ENCODE measurements at places on chromosomes 5 and 9.

DNA sequence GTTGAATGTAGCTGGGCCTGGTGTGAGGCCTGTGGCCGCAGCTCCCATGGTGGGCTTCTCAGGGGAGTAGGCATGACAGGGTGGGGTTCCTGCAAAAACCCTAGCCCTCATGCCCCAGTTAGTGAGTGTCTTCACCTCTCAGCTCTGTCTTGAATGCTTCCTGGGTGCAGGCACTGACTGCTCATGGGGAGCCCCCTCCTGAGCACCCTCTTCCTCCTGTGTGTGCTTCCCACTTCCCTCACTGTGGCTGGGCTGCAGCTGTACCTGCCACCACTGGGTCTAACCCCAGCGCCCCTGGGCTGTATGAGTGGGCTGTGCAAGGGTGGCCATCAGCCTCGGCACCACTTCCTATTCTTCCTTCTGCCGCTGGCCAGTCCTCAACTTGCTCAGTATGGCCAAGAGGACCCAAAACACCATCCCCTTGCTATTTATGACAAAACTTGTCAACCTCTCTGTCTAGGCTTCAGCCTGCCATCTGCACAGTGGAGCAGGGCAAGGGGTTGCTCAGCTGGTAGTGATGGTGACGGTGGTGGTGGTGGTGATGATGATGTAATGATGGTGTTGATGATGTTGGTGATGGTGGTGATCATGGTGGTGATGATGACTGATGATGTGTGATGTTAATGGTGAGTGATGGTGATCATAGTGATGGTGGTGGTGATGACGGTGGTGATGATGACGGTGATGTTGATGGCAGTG is 67.5 kb downstream of the RXRA start:
- DNase-seq, result no peak

DNA sequence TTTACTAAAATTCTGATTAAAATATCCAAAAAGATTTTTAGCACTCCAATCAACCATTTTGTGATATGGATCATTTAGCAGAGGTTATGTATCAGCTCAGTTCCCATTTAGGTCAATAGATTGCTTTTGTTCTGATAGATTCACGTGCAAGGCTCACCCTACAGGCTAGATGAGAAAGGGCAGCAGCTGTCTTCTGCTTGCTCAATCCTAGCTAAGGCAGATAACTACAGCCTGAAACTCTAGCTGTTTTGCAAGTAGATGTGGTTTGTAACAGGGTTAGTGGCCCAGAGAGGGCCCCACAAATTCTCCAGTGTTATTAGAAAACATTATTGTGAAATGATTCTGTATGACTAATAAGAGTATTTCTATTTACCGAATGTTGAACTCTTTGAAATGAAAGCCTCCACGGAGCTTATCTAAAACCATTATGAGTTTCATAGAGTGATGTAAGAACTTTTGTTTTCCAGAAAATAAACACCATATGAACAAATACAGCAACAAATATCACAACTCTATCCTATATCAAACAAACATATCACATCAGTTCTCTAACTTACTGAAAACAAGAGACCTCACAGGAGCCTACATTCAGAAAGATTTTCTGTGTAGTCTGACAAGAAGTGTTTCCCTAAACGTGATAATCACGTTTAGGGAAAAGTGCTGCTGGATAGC is 841.9 kb upstream of the ACO1 start:
- peak; percentile 4 for DNase-seq

DNA sequence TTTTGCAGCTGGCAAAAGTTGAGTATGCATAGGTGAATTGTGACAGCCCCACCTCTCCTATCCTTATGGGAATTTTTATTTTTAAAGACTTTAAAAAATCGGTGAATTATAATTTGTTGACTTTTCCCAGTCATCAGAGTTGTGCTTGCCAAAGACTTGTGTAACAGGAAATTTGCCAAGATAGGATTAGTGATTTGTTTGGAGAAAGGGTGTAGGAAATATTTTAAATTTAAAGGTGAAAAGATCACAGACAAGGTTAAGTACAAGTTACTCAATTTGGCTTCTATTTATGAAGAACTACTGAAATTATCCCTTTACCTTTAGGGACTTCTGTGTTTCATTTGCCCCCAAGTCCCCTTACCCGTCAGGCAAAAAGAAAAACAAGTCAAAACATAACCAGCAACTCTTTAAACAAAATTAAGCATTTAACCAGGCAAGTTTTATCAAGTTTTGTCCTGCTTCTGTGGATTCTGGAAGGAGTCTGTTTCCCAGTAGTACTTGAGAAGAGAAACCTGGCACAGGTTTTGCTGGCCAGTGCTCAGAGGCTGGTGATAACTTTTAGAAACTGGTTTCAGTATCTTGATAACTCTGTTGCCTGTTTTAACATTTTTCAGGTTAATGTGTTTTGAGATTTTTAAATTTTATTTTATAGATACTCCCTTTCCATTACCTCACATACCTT is 285.4 kb downstream of the MAST4 start:
- DNase-seq, result no peak

DNA sequence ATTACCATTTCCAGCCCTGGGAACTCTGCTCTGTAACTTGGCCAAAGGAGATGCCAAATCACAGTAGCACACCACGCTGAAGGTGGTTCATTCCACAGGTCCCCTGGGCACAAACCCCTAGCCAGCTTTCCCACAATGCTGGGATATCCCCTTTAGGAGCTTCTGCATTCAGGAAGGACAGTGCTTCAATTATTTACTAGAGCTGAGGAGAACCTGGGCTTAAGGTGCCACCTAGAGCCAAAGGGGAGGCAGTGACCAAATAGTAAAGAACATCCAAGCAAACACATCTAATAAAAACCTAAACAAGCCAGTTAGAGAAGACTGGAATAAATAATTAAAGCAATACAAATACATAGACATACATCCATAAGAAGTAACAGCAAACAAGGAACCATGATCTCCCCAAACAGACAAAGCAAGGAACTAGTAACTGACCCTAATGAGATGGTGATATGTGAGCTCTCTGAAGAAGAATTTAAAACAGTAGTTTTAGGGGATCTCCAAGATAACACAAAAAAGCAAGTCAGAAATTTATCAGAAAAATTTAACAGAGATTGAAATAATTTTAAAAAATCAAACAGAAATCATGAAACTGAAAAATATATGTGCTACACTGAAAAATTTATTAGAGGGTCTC is 14.6 kb downstream of the KIF4B start:
- no peak for DNase-seq

DNA sequence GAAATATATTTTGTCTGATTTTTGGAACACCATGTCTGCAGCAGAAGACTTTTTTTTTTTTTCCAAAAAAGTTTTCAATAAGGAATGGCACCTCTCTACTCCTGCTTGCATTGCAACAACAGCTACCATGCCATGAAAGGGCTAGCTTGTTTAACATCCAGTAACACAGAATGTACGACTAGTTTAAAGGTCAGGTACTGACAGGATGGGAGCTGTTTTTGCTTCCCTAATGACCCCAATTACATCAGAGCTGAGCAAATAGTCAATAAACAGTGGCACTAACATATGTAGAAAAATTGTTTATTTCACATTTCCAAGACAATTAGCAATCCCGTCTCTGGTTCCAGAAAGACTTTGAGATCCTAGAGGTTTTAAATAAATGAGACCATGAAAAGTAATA is 693.8 kb downstream of the NR2F1-AS1 start:
- DNase-seq, result no peak

- DNase-seq, result no peak
Observed at GRCh38 chr5:34487956-34488355, 168.2 kb upstream of the RAI14 start.

GRCh38 chr9:96199006-96199405 is 103.0 kb downstream of the HSD17B3 start:
- no peak for DNase-seq

DNA sequence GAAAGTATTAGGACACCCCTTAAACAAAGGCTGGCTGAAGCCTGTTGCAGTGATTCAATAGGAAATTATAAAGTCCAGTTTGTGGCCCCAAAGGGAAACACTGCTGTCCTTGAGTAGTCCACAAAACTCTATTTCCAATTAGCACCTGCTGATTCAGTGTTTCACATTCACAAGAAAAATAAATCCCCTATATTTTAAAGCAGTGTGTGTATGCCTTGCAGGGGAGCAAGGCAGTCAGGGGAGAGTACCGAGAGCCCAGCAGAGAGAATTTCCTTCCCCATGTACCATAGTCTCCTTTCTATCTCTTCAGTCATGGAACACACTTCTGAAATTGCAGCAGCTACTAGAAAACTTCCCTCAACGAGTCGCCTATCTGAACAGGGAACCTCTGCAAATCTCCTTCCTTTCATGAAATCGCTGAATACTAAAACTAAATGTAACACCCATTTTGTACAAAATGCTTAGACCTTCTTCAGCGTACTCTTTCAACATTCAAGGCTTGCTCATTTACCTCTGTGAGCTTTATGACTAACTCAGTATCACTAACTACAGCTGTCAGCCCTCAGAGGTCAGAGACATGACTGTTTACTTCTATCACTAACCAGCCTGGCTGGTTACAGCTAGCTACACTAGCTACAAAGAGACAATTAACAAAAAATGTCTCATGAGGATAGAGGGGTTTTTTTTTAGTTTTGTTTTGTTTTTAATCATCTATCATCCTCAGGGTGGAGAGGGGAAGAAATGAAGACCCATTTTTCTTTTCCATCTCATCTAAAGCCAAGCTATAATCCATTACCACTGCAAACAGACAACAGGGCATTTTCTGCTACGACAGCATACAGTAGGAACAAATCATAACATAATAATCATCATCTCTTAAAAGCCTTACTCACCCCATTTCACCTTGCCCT is 188.7 kb downstream of the EBF1 start:
- no peak for DNase-seq

DNA sequence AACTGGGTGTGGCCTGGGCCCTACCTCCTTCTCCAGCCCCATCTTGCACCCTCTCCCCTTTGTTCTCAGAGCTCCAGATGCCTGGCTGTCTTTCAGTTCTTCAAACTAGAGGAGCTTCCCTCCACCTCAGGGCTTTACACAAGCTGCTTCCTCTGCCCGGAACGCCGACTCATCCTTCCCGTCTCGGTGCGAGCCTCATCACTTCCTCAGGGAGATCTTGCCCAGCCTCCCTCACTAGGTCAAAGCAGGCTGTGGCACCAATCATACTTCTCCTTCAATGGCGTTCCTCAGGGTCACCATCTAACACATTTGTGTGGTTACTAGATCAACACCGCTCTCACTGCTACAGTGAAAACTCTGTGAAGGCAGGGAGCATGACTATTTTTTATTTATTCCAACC is 56.2 kb upstream of the ZSWIM6 start:
- DNase-seq, result no peak

GRCh38 chr5:59661954-59662615 is 231.4 kb downstream of the PDE4D start:
- DNase-seq, result no peak

DNA sequence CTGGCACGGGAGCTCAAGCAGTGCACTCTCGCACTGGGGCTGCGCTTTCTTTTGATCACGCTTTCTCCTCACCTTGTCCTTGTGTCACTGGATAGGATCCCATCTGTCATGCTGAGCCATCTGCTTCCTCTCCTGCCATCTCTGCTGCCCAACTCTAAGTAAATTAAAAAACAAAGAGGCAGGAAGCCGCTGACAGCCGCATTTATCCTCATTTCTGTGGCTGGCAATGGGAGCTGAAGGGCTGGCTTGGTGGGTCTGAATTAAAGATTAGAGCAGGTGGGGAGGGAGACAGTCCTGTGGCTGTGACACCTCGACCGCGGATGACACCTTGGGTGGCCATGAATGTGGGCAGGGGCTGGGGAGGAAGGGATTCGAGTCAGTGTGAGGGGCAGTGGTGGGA is 159.2 kb upstream of the ALDH1B1 start:
- DNase-seq, result no peak

GRCh38 chr5:113273948-113274347 is 160.8 kb downstream of the TSSK1B start:
- no peak for DNase-seq

DNA sequence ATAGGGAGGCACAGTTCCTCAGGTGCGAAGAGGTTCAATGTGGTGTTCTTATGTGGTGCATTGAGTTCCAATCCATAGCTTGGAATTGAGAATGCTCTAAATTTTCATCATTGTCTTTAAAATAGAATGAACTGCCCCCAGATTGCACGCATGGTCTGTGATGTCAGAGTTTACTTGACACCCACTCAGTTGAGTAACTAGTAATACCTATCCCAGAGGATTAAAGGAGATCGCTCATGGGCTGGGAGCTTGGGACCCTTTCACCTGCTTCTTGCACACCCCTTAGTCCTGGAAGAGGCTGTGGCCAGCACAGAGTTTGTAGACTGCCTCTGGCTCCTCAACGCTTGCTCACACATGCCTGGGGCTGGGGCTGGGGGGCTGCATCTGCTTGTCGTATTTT is 95.1 kb upstream of the OTULINL start:
- DNase-seq, result no peak

- DNase-seq, result no peak
Observed at GRCh38 chr9:35091536-35091935, 4.9 kb downstream of the PIGO start.

- DNase-seq, result no peak
Observed at GRCh38 chr9:71767163-71767775, 1.0 kb downstream of the CEMIP2 start.

Data from fibroblast of skin of left quadriceps (primary cell).